ENCODE measurements at places on chromosomes 2 and 18.

DNA sequence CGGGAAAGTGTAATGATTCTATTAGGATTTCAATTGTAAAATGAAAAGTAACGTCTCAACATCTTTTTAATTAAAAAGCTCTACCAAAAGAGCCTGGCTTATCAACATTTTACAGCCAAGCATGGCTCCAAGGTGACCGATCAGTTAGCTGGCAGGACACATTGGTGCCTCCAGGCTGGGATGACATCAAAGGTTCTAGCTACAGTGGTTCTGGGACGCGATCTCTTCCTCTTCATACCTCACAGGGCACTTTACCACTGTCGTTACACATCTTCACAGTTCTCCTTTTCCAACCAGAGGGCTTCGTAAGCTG is 693 bp downstream of the ORC2 start:
- no peak for DNase-seq

GRCh38 chr18:74905247-74905646 is 303.7 kb downstream of the PTGR3 start:
- no peak for DNase-seq

DNA sequence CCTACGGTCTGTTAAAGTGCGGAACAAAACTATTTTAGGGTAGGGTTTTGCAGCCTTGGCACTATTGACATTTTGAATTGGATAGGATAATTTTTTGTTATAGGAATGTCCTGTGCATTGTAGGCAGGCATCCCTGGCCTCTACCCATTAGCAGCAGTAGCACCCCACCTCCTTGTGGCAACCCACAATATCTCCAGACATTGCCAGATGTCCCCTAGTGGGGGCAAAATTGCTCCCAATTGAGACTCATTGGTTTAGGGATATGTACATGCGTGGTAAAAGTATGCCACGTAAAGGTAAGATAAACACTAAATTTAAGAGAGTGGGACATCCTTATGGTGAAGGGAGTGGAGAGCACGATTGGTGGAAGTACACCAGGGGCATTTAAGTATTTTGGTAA is 4.6 kb downstream of the MIB1 start:
- no peak for DNase-seq

DNA sequence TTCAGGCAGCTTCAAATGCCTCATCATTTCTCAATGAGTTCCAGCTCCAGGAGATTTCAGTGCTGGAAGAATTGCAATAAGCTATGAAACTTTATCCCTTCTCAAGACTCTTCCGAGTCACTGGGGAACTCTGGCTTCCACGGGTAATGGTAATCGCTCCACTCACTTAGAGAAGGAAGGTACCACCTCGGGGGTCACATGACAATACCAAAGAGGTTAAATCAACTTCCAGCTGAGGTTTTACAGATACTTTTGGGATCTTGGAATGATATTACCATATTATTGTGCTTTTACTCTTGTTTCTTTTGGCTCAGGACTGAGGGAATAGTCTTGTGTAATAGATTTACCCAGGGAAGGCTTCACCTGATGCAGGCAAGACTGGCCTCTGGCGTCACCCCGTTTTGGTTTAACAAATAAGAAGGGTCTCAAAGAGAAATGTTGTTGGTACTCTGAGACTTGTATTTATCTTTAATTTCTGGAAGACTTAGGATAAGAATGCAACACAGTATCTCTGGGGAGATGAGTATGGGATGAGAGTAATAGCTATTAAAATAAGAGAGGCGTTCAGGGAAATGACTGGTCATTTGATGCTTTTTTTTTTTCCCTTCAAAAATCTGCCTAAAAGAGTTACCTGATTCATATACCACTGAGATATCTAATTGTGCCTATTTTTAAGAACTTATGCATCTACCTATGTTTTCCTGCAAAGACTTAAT is 316.9 kb upstream of the ZEB2 start:
- no peak for DNase-seq

- no peak for DNase-seq
These were observed 383.1 kb upstream of the MEX3C start for GRCh38 chr18:51580580-51580979.

- DNase-seq, result no peak
These were observed 970.3 kb downstream of the CNTNAP5 start for GRCh38 chr2:124995185-124995912.

GRCh38 chr2:230335864-230336506 is 9.0 kb downstream of the SP140L start:
- DNase-seq, result no peak

GRCh38 chr2:138610201-138610953 is 108.8 kb downstream of the SPOPL start:
- no peak for DNase-seq

GRCh38 chr18:49758263-49758610 is 55.1 kb downstream of the ACAA2 start:
- no peak for DNase-seq

- DNase-seq, result no peak
These were observed 63.4 kb downstream of the TPO start for GRCh38 chr2:1476617-1477195.

GRCh38 chr2:235045336-235045972 is 93.6 kb downstream of the SH3BP4 start:
- DNase-seq, result no peak

DNA sequence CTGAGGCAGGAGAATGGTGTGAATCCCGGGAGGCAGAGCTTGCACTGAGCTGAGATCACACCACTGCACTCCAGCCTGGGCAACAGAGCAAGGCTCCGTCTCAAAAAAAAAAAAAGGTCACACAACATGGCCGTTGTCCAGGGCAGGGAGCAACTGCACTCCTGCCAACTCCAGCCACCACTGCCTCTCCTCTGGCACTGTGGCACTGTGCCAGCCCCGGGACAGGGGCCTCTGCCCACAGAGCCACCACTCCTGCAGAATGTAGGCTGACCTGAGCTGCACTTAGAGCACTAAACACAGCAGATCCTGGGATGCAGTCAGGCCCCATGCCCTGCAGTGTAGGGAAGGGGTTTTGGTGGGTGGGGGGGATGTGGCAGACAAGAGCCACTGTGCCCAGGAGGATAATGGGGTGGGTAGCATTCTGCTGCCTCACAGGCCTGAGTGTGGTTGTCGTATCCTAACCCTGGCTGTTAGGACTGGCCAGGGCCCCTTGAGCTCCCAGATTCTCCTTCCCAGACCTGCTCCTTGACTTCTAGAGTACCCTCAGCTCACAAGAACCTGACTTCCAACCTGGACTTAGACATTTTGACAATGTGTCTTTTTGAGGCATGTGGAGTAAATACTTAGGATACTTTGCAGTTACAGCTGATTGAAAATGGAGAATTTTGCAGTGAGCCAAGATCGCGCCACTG is 69.4 kb upstream of the SH3RF3 start:
- DNase-seq, result no peak

GRCh38 chr2:6352906-6353515 is 512.7 kb downstream of the CMPK2 start:
- DNase-seq, result peak; percentile 61

DNA sequence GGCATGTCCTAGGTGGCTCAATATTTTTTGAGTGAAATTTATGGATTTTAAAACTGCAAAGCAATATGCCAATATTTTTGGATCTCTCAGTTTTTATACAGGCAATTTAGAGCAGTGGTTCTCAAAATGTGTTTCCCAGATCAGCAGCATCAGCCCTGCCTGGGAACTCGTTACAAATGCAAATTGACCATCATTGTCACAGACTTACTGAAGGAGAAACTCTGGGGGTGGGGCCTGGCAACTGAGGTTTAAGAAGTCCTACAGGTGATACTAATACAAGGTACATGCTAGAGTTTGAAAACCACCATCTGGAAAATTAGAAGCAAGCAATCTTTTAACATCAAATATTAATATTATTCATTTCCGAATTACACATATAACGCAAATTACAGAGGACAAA is 215.6 kb upstream of the PID1 start:
- DNase-seq, result no peak

DNA sequence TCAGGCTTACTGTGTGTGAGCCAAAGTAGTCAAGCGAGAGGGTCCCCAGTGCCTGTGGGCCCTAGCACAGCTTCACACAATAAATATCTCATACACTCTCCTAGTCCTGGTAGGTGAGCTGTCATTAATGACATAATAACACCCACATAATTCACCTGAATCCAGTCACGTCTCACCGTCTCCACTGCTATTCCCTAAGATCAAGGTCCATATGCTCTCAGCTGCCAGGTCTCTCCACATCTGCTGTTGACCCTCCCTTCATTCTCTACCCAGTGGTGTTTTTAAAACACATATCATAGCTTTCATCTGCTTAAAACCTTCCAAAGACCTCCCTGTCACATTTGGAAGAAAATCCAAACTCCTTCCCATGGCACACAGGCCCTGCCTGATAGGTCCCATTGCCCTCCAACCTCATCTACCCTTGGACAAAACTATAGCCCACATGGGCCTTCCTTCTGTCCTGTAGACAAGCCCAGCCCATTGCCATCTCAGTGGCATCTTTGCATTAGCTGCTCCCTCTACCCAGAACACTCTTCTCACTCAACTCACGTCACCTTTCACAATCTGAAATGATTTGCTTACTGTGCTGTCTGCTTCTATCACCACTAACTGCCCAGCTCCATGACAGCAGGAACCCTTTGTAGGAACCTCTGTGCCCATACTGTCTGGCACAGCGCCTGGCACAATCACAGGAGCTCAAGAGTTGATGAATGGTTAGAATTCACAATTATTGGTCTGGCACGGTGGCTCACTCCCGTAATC is 7.5 kb downstream of the KCNG3 start:
- DNase-seq, result no peak

DNA sequence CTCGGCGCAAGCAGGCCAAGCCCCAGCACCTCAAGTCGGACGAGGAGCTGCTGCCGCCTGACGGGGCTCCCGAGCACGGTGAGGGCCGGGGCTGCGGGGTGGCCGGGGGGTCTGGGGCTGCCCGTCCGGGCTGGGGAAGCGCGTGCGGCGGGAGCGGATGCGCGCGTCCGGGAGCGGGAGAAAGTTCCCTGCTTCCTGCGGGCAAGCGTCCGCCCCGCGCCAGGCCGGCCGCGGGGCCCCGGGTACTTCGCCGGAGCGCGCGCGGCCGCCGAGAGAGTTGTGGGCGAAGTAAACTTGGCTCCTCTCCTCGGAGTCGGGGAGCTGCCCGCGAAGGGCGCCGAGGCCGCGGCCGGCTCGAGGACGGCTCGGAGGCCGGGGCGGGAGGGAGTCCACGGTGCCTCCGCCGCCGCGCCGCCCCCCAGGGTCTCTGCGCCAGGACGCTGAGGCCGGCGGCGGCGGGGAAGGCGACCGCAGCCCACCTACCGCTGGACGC is 707 bp downstream of the SALL3 start:
- DNase-seq, result no peak

- peak; percentile 98 for DNase-seq
These were observed 574 bp upstream of the NCL start for GRCh38 chr2:231464576-231465540.

- peak; percentile 44 for DNase-seq
These were observed 182.6 kb upstream of the HAAO start for GRCh38 chr2:42974721-42975717.

GRCh38 chr2:230990131-230990898 is 5.6 kb upstream of the SPATA3 start:
- no peak for DNase-seq

DNA sequence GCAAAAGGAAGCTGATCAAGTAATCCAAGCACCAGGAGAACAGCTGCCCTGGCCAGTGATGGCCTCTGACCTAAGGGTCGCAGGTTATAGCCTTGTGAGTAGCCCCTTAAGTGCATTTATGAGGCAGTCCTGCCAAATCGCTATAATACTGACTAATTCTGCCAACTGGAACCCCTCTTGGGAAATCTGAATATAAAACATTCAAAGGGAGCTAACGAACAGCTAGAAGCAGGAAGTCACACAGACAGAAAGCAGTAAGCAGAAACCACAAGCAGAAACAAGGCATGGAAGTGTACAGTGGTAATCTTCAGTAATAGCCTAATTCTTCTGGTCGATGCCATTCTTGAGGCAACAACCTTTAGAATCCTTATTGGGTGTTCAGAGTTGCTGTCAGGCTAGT is 521.3 kb downstream of the METTL4 start:
- DNase-seq, result no peak

GRCh38 chr2:43484323-43484930 is 111.4 kb downstream of the THADA start:
- DNase-seq, result peak; percentile 44

DNA sequence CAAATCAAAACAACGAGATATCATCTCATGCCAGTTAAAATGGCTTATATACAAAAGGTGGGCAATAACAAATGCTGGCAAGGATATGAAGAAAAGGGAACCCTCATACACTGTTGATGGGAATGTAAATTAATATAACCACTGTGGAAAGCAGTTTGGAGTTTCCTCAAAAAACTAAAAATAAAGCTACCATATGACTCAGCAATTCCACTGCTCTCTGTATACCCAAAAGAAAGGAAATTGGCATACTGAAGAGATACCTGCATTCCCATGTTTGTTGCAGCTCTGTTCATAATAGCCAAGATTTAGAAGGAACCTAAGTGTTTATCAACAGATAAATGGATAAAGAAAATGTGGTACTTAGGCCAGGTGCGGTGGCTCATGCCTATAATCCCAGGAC is 124.8 kb downstream of the MSTN start:
- no peak for DNase-seq

- no peak for DNase-seq
These were observed 124.2 kb upstream of the MEX3C start for GRCh38 chr18:51321696-51322095.

GRCh38 chr2:29528891-29529520 is 392.4 kb downstream of the ALK start:
- peak; percentile 24 for DNase-seq

DNA sequence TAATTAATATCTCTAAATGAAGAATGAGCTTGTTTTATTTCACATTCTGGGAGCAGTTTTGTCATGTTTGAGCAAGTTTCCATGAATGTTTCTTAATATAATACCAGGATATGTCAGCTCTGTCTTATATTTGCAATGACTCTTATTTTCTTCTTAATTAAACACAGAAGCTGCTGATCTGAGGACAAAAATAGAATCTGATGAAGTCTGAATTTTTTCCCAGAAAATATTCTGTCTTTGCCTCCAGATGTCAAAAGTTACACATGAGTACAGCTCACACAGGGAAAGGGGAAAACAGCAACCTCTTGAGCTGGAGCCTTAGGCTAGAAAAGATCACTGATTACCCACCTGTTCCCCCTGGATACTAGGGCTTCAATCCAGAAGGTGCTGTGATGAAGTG is 606.6 kb upstream of the SYT4 start:
- peak; percentile 19 for DNase-seq

GRCh38 chr18:29652797-29653196 is 1389.7 kb downstream of the DSC3 start:
- no peak for DNase-seq

DNA sequence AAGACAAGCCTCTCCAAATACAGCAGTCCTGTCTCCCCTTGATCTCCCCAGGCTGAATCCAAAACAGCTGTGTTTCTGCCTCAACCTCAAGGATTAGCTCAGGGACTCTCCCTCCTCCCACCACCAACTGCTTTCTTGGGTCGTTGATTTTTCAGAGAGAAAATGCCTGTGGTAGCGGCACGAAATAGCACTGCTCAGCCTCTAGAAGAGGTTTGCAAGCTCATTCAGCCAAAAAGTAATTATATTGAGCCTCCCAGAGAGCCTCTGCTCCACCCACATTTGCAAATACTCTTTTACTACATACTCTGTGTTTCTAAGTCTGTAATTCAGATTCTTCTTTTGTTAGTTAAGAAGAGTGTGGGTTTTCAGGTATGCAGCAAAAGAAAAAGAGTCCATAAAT is 396.4 kb upstream of the TNP1 start:
- no peak for DNase-seq

GRCh38 chr2:64543008-64543697 is 19.0 kb downstream of the AFTPH start:
- no peak for DNase-seq

GRCh38 chr2:39153312-39153711 is 32.5 kb upstream of the SOS1 start:
- DNase-seq, result no peak

- no peak for DNase-seq
These were observed 87.2 kb downstream of the LONRF2 start for GRCh38 chr2:100235098-100235497.

All from NCI-H1417 (cell line).